ENCODE measurements at places on chromosomes 16 and 17. TPM values are rescaled to one million over a fixed set of nuclear protein-coding genes. Genes with fewer than 3 reads are reported as not detected.

DNA sequence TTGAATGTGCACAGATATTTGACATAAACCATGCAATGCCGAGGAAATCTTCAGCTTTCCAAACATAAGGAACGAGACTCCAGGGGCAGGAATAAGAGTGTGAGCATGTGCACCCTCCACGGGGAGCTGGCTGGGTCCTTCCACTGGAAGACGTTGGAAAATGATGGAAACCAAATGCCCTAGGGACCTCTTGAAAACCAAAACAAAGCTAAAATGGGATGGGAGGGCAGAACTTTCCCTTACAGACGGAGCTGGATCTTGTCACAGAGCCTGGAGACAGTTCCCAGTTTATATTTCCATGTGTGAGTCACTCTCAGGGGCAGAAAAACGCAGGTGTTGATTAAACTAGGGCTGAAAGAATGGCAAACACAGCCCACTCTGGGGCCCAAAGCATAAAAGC is 34.4 kb upstream of the DNAH17 start:
- no peak for ATAC-seq
- H3K36me3 ChIP-seq: no peaks in the 10 kb centered on the region
- H3K27ac ChIP-seq: no peak overlapping the region

GRCh38 chr17:43524945-43525575 is 21.1 kb downstream of the ETV4 start:
- H3K4me1 ChIP-seq: peaks cover 5% of the 10 kb centered on the region
- H3K4me3 ChIP-seq: no peak overlapping the region
- H3K27ac ChIP-seq: no peak overlapping the region
- no peak for ATAC-seq
- H3K27me3 ChIP-seq: no peaks in the 10 kb centered on the region
- H3K36me3 ChIP-seq: peaks cover 66% of the 10 kb centered on the region

The PRR11 gene
- total RNA-seq: 74.5 TPM

GRCh38 chr17:10726196-10726595 is 3.6 kb downstream of the TMEM220 start:
- no peak overlapping the region for H3K27ac ChIP-seq
- H3K36me3 ChIP-seq: no peaks in the 10 kb centered on the region

GRCh38 chr16:89565506-89566372 is 5.3 kb downstream of the RPL13 start:
- ATAC-seq: peak; percentile 34
- peak overlapping the region; percentile 81 for H3K27ac ChIP-seq

The TMED6 gene
- total RNA-seq: 2.0 TPM

The LRRC46 gene
- 0.61 TPM for total RNA-seq

DNA sequence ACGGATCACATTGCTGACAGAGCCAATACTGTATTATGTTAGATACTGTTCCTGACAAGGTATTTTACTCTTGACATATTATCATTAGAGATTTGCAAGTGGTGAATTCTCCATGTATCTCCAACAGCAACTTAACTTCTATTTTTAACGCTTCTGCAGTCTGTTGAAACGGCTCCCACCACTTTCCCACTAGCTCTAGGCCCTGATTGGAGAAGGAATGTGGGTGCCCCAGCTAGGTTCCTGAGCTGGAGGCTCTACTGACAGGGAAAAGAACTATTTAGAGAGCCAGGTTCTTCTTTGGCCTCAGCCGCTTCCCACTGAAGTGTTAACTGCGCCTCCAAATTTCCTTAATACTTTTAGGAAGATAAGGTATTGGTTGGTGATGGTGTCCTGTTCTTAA is 191.8 kb downstream of the RBFOX1 start:
- no peaks in the 10 kb centered on the region for H3K27me3 ChIP-seq
- no peaks in the 10 kb centered on the region for H3K4me1 ChIP-seq
- ATAC-seq: no peak
- H3K36me3 ChIP-seq: no peaks in the 10 kb centered on the region

All from activated T-helper 17 cell treated with anti-CD3 and anti-CD28 coated beads, Interleukin-2, amount 50 U/mL, for 72 hours (primary cell).